ENCODE measurements at places on chromosomes 13 and 19. TPM values are rescaled to one million over a fixed set of nuclear protein-coding genes. Genes with fewer than 3 reads are reported as not detected.

CLPTM1 gene
- 88.1 TPM for total RNA-seq

VSTM2B gene
- not detected for total RNA-seq

KLK12 gene
- total RNA-seq: not detected

ZBTB7A gene
- 35.6 TPM for total RNA-seq

PRKCG gene
- not detected for total RNA-seq

ZNF230 gene
- total RNA-seq: 3.7 TPM

ZNF667 gene
- total RNA-seq: 2.8 TPM

C5AR1 gene
- total RNA-seq: not detected

KLHL1 gene
- 0.91 TPM for total RNA-seq

NLRP9 gene
- total RNA-seq: not detected

PRTN3 gene
- 2.6 TPM for total RNA-seq

SYT3 gene
- not detected for total RNA-seq

LIN37 gene
- 20.7 TPM for total RNA-seq

KLK15 gene
- not detected for total RNA-seq

SIGLECL1 gene
- total RNA-seq: not detected

IGFL3 gene
- 1.9 TPM for total RNA-seq

ZNF418 gene
- total RNA-seq: 1.7 TPM

MEIOSIN gene
- 0.13 TPM for total RNA-seq

NLRP4 gene
- not detected for total RNA-seq

NPHS1 gene
- total RNA-seq: not detected
